ENCODE measurements at places on chromosomes 16 and 17.

DNA sequence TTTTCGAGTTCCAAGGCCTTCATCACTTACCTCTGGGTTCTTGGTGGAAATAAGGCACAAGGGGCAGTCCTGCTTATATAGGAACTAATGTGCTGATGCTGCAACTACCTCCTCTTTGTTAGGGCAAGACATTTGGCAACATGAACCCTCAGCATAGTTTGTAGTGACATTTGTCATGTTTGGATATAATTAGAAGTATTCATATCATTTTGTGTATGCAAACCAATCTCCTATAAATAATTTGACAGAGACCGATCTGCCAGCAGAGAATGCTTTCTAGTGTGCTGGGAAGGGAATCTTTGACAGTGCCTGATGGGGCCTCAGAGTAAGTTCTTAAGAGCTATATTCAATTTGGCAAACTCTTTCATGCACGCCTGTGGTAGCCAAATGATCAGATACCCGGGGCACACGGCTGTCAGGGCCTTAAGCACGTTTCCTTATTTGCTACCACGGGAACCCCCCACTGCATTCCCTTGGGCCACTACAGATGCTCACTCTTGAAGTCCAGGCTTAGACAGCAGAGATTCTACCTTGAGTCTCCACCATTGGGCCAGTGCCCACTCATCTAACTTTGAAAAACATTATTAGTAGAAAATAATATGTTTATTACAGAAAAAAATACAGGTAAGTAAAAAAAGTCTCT, at the start of gene MYH8:
TSS of gene MYH8 (minus strand) at position 51 of the 643 bp plus-strand sequence. CDS start 1,723 bp downstream, outside the sequence.
- no peak for DNase-seq

DNA sequence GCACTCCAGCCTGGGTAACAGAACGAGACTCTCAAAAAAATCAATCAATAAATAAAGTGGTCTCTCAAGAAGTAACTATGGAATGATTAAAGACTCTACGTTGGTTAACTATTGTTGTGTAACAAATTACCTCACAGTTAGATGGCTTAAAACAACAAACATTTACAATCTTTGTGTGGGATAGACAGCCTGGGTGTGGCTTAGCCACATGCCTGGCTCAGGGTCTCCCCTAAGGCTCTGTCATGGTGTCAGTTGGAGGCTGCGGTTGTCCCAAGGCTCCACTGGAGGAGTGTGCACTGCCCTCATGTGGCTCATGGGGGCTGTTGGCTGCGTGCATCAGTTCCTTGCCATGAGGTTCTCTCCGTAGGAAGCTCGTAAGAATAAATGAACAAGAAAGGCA, 294.5 kb downstream of the SNX29 start:
- peak; percentile 14 for DNase-seq

DNA sequence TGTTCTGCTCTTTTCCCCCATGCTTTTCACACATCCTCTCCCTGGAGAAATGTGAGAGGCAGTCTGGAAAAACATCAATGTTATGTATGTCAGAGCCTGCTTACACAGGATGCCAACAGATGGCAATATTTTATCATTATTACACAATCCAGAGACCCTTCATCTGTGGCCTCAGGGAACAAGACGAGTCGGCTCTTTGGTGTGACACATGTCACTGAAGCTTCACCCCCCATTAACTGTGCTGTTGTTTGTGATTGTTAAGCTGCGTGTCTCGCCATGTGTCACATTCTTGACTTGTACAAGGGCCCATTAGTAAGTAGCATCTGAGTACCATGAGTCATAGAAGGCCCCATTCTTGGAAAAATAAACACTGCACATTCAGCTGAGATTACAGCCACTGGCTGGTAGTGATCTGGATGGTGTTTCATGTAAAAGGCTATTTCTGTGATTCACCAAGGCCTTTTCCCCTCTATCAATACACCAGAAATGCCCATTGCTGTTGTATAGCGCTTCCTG, 682.1 kb upstream of the SOX9 start:
- DNase-seq, result peak; percentile 93

GRCh38 chr16:13021996-13022395, 120.6 kb downstream of the SHISA9 start:
- DNase-seq, result no peak

DNA sequence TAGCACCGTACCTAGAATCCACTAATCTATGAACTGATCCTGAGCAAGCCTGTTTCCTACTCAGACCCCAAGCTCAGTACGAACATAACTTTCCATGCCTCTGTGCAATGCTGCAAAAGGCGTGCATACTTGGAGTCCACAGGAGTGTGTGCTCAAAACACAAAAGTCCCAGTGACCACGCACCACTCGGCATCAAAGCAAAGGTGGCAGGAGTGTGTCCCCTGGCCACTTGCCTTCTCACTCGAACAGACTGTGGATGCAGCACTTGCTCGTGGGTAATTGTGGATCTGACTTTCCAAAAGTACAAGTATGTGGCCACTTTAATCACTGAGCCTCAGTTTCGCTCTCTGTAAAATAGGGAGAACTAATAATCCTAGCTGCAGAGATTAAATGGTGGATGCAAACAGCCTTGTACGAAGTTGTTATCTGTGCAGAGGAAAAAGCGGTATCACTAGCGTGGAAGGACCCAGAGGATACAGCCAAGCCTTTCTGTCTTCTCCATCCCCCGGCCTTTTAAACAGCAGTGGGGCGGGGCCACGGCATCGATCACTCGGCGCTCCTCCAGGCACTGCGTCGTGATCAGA, 311 bp upstream of the KDM8 start:
- peak; percentile 92 for DNase-seq

DNA sequence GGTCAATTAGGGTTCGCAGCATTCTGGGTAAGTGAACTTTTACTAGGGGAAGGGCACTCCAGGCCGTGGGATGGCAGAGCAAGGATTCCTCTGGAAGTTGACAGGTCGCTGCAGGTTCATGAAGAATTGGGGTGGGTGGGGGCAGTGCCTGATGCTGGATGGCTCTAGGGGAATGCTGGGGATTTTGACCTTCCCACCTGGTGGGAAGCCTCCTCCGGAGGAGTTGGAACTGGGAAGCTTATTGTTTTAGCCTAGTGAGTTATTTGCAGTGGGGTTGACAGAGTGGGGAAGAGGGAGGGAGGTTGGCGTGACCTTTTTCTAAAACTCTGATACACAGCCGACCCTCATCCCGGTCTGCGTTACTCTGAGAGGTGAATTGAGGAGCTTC, 606 bp upstream of the C17orf113 start:
- DNase-seq, result no peak

- no peak for DNase-seq
These were observed 2.4 kb downstream of the ANKRD13B start for GRCh38 chr17:29595107-29595942.

DNA sequence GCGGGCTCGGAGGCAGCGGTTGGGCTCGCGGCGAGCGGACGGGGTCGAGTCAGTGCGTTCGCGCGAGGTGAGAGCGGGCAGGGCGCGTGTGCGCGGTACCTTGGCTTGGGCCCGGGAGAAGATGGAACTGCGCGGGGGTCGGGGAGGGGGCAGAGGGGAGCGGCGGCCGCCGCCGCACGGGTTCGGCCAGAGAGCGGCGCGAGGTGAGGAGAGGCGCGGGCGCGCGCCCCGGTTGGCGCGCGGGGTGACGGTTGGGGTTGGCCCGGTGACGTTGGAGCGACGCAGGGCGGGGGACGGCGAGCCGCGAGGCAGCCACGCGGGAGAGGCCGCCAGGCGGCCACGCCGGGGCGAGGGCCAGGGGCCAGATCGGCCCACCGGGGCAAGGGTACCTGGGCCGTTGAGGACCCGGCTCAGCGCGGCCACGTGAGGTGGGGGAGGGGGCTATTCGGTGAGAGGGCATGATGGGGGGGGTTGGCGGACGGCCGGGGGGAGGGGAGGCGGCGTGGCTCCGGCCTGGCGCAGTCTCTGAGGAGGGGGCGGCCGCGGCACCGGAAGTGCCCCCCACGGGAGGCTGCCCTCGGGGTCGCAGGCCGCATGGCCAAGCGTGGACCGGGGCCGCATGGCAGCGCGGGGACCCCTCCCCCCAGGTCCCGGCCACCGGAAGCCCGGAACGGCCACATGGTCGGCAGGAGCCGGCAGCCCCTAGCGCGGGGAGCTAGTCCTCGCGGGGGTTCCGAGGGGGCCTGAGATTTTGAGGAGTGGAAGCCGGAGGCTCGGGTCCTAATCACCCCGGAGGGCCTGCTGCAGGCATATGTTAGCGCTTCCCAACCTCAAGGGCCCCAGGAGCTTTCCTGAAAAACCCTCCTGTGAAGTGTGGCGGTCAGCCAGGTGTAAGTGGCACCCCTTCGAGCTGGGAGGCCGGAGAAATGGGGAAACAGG, 527 bp downstream of the EIF5A start:
- DNase-seq, result peak; percentile 36

GRCh38 chr17:71480099-71480498, 640.7 kb upstream of the SOX9 start:
- no peak for DNase-seq

- no peak for DNase-seq
These were observed 114.8 kb downstream of the METRNL start for GRCh38 chr17:83194186-83194561.

DNA sequence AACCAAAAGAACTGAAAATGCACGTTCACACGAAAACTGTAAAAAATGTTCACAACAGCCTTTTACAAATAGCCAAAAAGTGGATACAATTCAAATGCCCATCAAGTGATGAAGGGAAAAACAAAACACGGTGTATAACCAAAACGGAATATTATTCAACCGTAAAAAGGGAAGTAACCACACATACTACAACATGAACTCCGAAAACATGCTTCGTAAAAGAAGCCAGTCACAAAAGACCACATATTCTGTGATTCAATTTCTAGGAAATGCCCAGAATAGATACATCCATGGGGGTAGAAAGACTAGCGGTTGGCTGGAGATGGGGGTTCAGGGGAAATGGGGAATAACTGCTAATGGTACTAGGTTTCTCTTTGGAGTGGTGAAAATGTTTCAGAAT, 81.5 kb upstream of the TRAP1 start:
- no peak for DNase-seq

DNA sequence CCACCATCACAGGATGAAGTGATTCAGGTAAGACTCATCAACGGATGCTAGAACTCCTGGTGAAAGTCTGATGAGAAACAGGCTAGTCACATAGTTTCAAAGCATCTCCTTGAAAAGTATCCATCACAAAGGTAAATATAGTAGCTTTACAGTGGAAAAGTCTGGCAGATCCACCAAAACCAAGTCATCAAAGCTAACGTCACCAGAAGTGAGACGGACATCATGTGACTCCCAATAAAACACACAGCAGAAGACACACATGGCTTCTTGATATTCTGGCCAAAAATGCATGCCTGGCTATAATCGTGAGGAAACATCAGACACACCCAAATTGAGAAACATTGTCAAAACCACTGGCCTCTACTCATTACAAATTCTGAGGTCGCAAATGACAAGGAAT, 17.9 kb upstream of the TRPV3 start:
- DNase-seq, result peak; percentile 83

GRCh38 chr17:58383892-58384462, 32.0 kb upstream of the SUPT4H1 start:
- no peak for DNase-seq

- no peak for DNase-seq
These were observed 71.0 kb downstream of the ABCC12 start for GRCh38 chr16:48084826-48085225.

GRCh38 chr16:90053902-90054500, 23.1 kb downstream of the PRDM7 start:
- DNase-seq, result no peak

DNA sequence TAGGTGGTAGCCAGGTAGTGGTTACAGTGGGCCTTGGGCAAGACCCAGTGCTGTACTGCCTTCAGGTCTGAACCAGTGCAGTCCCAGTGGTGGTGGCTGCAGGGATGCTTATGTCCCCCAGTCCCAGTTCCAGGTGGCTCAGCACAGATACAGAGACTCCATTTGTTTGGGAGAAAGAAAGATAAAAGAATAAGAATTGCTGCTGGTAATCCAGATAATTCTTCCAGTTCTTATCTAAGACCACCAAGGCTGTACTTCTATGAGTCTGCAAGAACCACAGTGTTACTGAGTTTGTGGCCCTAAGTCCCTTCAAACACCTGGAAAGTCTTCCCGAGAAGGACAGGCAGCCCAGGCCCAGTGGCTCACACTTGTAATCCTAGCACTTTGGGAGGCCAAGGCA, 33.9 kb upstream of the ATP2C2 start:
- DNase-seq, result no peak

Data from fibroblast of villous mesenchyme (primary cell).